ENCODE measurements at places on chromosomes 12 and 14.
A peak's percentile ranks its signal among the peaks of the same experiment; 100 is the strongest.

DNA sequence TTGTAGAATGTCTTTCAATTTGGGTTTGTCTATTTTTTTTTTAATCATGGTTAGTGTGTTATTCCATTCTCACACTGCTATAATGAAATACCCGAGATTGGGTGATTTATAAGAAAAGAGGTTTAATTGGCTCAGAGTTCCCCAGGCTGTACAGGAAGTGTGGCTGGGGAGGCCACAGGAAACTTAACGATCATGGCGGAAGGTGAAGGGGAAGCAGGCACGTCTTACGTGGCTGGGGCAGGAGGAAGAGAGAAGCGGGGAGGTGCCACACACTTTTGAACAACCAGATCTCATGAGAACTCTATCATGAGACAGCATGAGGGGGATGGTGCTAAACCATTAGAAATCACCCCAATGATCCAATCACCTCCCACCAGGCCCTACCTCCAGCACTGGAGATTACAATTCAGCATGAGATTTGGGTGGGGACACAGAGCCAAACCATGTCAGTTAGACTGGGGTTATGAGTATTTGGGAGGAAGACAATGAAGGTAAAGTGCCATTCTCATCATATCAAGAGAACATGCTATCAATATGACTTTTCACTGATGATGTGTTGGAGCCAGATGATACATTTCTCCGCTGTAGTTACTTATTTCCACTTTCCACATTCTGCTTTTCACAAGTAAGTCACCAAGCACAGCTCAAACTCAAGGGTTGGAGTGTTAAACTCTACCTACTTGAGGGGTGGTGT is 45.8 kb downstream of the AP5M1 start:
- DNase-seq = no peak

DNA sequence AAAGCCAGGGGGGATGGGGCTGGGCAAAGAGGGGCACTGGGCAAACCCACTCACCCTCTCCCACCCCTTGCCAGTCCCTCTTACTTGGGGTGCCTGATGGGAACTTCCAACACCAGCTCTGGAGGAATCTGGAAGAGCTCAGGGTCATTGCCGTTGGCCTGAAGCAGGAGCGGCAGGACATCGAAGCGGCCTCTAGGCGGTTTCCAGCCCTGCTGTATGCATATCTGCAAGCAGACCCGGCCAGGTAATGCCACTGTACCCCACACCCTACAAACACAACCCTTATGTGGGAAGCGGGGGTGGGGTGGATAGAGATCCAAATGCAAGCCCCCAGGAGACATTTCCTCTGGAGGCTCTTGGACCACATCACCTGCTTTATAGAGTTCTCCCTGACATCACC is 83.6 kb downstream of the NOS1 start:
- DNase-seq = no peak

GRCh38 chr14:51561141-51561540 is 90.6 kb upstream of the FRMD6 start:
- DNase-seq = no peak

GRCh38 chr14:23579311-23579630 is 681 bp upstream of the JPH4 start:
- DNase-seq = no peak

DNA sequence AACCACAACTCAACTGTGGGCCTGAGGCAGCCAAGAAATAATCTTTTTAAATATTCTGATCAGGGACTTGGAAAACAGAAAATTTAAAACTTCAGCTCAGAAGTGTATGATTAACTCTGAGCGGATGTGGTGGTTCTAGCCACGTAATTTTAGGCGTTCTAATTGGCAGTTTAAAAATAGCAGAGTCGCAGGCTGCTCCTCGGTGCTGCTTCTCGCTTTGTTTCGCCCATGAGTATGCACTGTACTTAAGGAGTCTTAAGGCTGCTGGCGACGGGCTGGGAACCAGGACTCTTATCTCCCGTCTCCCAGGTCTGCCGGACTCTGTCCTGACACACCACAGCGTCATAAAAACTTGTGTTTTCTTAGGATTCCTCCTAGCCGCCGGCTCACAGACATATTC is 113.4 kb upstream of the PELI2 start:
- DNase-seq = no peak

- DNase-seq = no peak
Measured at GRCh38 chr12:122021193-122021821, 377 bp upstream of the BCL7A start.

GRCh38 chr14:39218171-39218769 is 15.4 kb upstream of the MIA2 start:
- no peak for DNase-seq

DNA sequence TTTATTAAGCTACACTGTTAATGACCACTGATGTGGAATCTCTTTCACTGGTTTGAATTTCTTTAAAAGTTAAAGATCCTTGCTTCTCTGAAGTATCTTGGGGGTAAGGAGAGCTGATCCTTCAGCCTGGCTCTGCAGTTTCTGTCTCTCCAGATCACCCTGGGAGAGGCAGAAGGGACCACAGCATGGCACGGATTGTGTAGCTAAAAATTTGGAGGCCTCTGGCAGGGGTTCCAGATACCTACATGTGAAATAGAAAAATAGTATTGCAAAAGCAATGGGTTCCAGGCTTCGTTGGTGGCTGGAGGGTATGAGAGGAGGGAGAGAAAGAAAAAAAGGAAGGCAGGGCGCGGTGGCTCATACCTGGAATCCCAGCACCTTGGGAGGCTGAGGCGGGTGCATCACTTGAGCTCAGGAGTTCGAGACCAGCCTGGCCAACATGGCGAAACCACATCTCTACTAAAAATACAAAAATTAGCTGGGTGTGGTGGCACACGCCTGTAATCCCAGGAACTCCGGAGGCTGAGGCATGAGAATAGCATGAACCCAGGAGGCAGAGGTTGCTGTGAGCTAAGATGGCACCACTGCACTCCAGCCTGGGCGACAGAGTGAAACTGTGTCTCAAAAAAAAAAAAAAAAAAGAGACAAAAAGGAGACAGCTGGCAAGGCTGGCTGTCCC is 3.4 kb downstream of the CHST11 start:
- no peak for DNase-seq

DNA sequence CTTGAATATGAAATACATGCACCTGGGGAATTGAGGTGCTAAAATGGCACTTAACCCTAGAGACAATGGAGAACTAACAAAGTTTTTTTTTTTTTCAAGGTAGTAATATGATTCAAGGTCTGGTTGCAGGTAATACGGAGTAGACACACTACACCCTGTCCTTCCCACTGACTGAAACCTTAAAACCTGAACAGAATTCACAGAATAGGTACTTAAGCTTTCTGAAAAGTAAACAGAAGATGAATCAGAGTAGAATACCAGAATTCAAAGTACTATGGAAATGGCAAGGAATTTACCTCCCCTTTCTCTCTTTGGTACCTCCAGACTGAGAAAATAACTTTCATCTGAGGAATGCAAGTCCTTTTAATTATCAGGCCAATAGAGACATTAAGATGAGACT is 87.2 kb downstream of the PAPLN start:
- no peak for DNase-seq

GRCh38 chr14:33564774-33565630 is 385.9 kb downstream of the EGLN3 start:
- no peak for DNase-seq

GRCh38 chr12:107843351-107844311 is 69.1 kb downstream of the ASCL4 start:
- no peak for DNase-seq

- no peak for DNase-seq
Measured at GRCh38 chr12:25317553-25317952, 66.8 kb upstream of the KRAS start.

DNA sequence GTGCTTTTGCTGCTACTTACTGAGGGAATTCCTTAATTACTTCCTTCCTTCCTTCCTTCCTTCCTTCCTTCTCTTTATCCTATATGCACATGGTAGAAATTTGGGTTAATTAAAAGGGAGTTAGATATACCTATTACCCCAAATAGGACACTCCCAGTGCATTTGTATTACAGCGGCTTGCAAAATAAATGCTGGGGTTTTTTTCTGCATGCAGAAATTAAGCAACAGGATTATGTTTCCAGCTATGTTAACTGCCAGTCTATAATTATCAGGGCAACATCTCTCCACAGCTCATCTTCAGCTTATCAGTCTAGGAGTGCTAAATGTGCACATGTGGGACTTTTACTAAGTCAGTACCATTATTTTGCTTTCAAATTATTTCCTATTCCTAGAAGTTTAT is 132.9 kb upstream of the SLC35F4 start:
- DNase-seq = no peak

DNA sequence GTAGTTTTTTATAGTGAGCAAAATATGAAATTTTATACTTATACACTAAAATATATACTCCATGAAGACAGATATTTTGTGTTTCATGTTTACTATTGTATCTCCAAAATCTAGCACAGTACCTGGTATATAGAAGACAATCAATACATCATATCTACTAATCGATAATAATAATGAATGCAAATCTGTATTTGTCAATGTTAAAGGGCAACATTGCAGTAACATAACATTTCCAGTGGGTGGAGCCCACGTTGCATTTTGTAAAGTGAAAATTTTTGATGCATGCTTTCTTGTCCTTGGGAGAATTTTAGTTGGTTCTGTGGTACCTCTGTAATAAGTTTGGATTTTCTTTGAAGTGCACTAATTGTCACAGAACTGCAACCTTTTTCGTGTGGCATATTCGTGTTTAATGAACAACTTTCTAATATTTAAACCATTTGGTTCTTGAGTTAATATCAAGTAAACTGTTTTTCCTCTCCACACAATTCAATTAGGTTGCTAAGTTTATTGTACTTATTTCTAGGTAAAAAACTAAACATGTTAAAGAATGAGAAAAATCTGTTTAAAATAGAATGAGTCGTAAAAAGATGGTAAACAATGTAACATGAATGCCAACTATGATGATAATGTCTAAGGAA is 47.4 kb downstream of the AVPR1A start:
- no peak for DNase-seq

- no peak for DNase-seq
Measured at GRCh38 chr14:40252817-40253447, 820.7 kb upstream of the FBXO33 start.

DNA sequence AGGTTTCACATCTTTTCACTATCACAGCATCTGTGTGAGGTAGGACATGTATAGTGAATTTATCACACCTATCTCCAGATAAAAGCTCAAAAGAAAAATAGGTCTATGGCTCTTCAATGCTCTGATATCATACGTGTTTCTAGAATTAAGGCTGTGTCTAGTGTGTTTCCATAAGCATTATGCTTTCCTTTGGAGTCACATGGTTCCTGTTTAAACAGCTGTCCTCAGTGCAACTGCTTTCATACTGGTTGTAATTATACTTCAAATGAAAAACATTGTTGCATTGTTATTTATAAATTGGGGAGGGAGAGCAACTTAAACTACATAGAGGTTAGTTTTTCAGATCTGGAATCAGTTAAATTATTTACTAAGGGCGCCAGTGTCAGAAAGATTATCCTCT is 151.6 kb downstream of the SYT1 start:
- no peak for DNase-seq

DNA sequence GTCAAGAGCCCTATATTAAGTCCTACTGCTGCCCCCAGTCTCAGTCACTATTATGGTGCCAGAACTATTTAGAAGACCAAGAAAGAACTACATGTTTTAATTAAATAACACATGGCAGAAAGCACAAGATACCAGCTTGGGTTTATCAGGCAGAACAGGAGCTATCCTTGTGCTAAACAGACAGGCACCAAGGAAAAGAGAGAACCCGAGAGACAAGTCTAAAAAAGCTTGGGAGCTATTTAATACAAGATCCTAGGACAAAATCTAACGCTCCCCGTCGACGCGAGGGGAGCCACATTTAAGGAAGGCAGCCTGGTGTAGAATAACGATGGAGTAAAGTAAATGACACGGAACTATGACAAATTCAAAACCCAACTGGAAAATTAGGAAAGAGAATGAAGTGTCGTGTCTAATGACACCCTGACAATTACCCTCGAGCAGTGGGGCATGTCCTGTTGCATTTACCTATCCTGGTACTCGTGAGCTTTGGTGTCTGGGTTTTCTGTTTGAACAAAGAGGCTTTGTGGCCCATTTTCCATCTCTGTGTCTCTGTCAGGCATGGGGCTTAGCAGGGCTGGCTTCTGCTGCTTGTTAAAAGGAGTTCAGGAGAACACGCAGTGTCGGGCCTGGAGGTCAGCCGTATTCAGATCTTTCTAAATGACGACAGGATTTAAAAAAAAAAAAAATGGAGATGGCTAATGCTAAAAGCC is 140.6 kb downstream of the ETNK1 start:
- no peak for DNase-seq

GRCh38 chr12:25558586-25558985 is 5.5 kb upstream of the LMNTD1 start:
- DNase-seq = no peak

GRCh38 chr12:98492580-98493140 is 22.7 kb upstream of the TMPO start:
- DNase-seq = no peak

DNA sequence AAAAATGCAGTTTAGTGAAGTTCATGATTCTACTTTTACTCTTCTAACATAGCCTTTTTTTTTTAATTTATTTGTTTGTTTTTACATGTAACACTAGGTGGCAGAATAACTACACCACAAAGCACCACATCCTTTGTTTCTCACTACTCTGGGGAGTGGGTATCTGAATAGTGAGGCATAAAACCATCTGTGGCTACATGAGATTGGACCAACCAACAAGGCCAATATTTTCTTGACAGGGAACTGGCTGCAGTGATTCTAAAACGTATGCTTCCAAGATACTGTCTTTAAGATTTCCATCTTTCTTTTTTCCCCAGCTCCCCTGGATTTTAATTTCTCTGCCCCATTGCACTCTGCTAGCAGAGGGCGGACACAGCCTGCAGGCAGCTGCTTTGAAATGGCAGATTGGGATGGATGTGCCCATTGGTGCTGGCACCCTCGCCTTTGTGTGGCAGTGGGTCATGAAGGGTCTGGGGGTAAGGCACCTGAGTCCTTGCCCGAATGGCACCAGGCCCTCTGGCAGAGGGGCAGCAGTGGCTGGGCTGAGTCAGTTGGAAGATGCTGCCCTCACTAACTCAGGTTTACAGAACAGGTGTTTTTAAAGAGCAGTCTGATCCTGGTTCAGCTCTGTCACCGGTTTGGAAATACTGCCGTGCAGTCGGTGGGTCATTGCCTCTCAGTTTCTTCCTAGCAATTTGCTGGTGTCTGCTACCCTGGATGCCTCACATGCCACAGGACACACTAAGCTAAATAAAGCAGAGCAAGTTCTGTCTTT is 429.1 kb downstream of the RAD51B start:
- peak; percentile 27 for DNase-seq

- DNase-seq = no peak
Measured at GRCh38 chr12:63976902-63977395, 132.4 kb downstream of the SRGAP1 start.

DNA sequence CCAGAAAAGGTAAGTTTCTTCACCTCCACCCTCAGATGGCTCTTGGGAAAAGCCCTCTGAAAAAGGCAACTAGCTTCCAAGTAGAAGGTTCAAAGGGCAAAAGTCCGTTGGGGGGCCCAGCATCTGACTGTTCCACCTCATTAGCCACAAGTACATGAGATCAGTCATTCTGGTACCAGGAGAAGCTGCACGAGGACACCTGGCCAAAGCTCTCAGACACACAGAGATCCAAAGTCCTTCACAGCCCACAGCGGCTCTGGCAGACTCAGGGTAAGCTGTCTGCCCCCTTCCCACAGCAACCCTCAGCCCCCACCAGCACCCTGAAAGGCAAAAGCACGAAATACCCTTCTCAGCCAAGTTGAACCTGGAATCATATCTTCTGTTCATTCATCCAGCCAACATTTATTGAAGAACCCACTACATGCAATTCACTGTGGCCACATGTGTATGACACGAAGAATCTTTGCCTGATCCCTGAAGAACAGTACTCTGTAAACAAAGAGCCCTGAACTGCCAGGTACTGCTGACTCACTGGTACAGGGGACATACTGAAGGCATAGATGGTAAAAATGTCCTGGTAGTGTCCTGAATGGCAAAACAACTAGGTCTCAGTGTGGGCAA is 19.0 kb downstream of the SLC7A7 start:
- DNase-seq = no peak
